ENCODE measurements at places on chromosomes 1 and 21. TPM values are rescaled to one million over a fixed set of nuclear protein-coding genes. Genes with fewer than 3 reads are reported as not detected.

DNA sequence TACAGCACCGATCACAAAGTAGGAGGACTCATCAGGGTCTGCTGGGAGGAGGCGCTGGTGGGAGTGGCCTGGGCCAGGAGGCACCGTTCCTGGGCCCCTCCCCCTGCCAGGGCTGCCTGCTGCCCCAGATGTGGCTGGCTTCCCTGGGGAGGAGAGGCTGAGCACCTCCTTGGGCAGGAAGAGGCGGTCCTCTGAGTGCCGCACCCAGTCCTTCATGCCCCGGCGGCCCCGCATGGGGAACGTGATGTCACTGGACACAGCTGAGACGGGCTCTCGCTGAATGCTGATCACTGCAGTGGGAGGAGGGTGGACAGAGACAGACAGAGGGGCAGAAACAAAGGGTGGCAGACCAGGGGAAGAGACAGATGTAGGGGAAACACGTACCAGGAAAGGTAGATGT lies 24.8 kb downstream of the ADGRB2 start:
- no peak for DNase-seq

GRCh38 chr1:27868932-27869718 lies 3.2 kb upstream of the THEMIS2 start:
- DNase-seq, result no peak

- DNase-seq, result no peak
Observed at GRCh38 chr1:194004146-194004545, 817.7 kb upstream of the B3GALT2 start.

- no peak for DNase-seq
Observed at GRCh38 chr1:61013189-61013945, 69.0 kb upstream of the NFIA start.

DNA sequence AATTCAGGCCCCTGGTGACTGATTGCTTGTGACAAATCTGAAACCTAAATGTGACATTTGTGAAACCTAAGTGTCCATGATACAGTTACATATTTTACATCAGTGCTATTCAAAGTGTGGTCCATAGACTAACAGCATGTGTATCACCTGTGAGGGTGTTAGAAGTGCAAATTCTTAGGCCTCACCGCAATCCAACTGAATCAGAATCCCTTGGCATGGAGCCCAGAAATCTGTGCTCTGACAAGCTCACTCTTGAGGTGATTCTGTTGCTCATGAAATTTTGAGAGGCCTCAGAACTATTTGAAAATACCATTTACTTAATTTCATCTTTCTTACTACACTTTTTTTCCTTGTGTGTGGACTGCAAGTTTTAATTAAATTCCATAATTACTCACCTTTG lies 587.9 kb downstream of the ADGRL2 start:
- DNase-seq, result no peak

DNA sequence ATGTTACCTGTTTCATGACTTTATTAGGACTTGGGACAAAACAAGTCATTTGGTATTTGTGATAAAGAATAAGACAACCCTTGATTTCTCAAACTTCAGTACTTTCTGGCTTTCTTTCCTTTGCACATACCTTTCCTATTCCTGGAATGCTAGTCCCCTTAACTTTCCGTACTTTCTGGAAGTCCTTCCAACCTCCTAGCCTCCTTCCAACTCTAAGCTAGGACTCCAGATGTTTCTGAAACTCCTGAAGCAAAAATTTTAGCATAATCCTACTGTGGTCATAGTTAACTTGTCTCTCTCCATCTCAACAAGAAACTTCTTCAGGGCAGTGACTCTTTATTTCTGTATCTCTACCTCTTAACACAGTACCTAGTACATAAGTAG lies 19.8 kb upstream of the C1orf105 start:
- no peak for DNase-seq

GRCh38 chr1:161195171-161195570 lies 3.7 kb downstream of the ADAMTS4 start:
- no peak for DNase-seq

DNA sequence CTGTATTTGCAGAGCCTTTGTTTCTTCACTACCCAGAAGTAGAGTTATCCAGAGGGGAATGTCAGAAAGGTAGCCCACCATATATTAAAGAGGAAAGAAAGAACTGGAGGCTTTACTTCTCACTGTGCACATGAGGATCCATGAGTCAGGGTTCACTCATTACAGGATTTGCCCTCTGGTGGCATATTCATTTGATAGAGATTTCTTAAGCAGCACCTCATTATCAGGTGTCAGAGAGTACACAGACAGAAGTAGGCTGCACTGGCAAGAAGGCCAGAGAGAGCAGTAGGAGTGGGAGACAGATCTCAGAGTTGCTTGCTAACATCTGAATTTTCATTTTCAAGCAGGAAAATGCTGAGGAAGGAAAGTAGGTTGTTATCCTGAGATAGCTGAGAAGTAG lies 123.8 kb downstream of the PIK3R3 start:
- no peak for DNase-seq

- no peak for DNase-seq
Observed at GRCh38 chr1:28297826-28298225, 31.0 kb upstream of the MED18 start.

DNA sequence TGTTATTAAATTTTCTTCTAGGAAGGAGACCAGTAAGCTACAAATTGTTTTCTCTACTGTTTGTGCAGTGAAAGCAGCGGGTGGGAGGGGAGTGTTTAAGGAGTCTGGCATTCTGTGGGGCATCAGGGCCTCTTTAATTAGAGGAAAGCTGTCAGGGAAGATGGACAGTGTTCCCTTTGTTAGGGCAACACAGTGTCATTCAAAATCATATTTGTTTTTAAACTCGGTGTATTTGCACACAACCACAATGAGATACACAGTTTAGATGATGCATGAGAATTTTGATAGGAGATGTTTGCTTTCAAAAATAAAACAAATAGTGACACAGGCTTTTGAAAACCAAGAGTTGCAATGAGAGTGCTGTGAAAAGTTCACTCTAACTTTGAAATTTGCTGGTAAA lies 15.1 kb upstream of the ST6GALNAC3 start:
- no peak for DNase-seq

- DNase-seq, result no peak
Observed at GRCh38 chr1:100100202-100100601, 32.5 kb downstream of the SASS6 start.

DNA sequence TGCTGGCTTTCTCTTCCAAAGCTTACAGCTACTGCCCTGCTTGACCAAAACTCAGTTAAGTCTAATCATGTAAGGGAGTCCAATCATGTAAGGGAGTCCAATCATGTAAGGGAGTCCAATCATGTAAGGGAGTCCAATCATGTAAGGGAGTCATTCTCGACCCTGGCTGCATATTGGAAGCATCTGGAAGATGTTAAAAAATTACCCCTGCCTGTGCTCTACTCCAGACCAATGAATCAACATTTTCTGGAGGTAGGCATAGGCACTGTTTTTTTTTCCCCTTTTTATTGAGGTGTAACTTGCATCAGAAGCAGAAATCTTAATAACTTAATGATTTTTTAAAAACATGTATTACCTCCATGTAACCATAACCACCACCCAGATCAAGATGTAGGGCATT lies 9.4 kb downstream of the PIGP start:
- DNase-seq, result no peak

GRCh38 chr1:172789840-172790239 lies 130.9 kb downstream of the FASLG start:
- no peak for DNase-seq

DNA sequence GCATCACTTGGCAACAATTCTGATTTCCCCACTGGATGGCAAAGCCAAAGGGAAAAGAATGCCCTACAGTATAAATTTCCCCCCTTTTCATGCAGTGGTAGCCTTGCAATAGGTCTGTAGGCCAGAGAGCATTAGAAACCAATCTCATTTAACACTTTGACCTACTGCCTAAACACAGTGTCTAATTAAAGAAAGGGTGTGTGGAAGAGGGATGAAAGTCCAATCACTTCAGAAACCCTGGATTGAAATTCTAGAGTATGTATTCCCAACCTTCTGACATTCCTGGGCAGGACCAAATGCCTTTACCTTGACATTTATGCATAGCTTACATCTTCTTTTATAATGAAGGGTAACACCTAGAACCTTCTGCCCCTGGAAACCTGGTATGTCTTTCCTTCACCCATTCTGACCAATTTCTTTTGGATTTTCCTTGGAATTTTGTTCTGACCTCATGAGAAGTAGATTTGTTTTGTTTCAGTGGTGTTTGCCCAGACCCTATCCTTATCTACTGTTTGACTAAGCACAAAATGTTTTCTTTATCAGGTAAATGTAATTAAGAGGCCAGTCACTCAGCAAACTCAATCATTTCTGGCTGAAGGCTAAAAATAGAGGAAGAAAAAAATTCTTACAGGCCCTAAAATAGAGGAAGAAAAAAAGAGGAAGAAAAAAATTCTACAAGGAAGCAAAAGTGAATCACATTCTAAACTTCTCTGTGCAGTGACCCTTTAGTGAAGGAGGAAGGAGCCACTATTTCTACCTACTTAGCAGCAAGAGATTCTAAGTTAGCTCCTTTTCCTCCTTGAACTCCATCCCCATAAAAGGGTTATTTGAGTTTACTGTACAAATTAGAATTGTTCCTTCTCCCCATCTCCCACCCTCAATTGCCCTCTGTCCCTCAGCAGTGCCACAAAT lies 129.5 kb upstream of the DSCAM start:
- no peak for DNase-seq

The STIL gene
- 0.97 TPM for total RNA-seq

The CA14 gene
- total RNA-seq, result not detected

The AGBL4 gene
- total RNA-seq, result 1.7 TPM

The CA6 gene
- not detected for total RNA-seq

The SHISAL2A gene
- not detected for total RNA-seq

The AZIN2 gene
- 5.5 TPM for total RNA-seq

The KRTAP13-2 gene
- total RNA-seq, result not detected

Data from adrenal gland (tissue), 19 donors.